ENCODE measurements at places on chromosomes 6 and 20.

- DNase-seq = no peak
Measured at GRCh38 chr20:5586720-5587119, 163.5 kb upstream of the SHLD1 start.

- no peak for DNase-seq
Measured at GRCh38 chr6:154487367-154488247, 22.9 kb downstream of the CNKSR3 start.

DNA sequence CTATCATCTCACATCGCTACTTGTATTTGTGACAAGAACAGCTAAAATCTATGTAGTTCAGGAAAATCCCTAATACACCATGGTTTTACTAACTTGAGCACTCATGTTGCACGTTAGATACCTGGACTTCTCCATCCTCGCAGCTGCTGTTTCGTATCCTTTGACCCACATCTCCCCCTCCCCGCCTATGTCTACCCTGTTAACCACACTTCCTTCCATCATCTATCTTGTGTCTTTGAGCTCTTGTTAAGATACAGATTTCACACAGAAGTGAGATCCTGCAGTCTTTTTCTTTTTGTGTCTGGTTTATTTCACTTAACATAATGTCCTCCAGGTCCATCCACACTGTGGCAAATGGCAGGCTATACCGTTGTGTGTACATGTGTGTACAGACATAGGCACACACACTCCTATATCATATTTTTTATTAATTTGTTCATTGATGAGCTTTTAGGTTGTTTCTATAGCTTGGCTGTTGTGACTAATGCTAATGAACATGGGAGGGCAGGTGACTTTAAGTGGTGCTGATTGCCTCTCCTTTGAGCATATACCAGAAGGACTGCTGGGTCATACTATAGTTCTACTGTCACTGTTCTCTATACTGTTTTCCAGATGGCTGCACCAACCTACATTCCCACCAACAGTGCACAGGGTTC lies 117.8 kb downstream of the WDR27 start:
- no peak for DNase-seq

GRCh38 chr6:99297415-99297814 lies 52.1 kb downstream of the FAXC start:
- DNase-seq = no peak

- DNase-seq = no peak
Measured at GRCh38 chr6:7454696-7455358, 65.2 kb downstream of the RIOK1 start.
